Breast epithelium (tissue), 4 donors: ENCODE measurements at places on chromosomes 6 and 20. TPM values are rescaled to one million over a fixed set of nuclear protein-coding genes. Genes with fewer than 3 reads are reported as not detected.
A peak's percentile ranks its signal among the peaks of the same experiment; 100 is the strongest.

GRCh38 chr6:321536-322258, 29.4 kb downstream of the DUSP22 start:
- DNase-seq: no peak

- DNase-seq: no peak
Observed at GRCh38 chr6:85157311-85157710, 292.6 kb upstream of the NT5E start.

The SFT2D1 gene
- total RNA-seq: 52.4 TPM

- no peak for DNase-seq
Observed at GRCh38 chr20:51811042-51811355, 8.7 kb upstream of the SALL4 start.

DNA sequence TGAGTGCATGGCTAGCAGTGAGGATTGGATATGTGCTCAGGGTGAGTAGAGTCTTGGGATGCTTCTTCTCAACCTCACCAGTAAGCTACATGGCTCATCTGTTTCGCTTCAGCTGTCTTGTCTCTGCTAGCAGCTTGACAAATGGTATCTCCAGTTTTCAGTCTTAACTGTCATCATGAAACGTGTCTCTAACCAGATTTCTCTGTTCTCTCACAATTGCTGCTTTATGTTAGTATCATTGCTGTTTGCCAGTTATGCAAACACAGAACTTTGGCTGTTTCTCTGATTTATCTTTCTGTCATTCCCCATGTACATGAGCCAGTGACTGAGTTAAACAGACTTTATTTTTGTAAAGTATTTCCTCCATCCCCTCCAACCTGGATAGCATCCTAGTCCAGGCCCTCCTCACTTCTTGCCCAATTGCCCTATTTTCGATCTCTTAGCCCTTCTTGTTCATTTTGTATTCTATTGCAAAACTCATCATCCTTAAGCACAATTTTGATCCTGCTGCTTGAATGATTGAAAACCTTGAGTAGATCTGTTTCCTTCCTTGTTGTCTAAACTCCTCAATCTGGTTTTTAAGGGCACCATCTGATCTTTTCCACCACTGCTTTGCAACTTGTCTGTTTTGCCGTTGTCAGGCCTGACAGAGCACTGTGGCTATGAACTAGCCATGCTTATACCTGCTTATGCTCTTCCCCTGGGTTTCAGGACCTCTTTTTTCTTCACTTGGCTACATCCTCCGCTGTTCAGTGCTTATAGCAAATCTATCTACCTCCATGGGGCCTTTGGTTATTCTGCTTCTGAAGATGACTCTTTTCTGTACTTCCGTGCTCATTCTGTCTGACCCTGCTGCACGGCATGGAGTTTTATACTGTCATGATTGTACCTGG, 37.7 kb upstream of the ADIG start:
- no peak for DNase-seq

GRCh38 chr6:3419624-3420272, 37.1 kb downstream of the SLC22A23 start:
- no peak for DNase-seq

GRCh38 chr20:17507531-17507930, 23.6 kb downstream of the BFSP1 start:
- DNase-seq: no peak

DNA sequence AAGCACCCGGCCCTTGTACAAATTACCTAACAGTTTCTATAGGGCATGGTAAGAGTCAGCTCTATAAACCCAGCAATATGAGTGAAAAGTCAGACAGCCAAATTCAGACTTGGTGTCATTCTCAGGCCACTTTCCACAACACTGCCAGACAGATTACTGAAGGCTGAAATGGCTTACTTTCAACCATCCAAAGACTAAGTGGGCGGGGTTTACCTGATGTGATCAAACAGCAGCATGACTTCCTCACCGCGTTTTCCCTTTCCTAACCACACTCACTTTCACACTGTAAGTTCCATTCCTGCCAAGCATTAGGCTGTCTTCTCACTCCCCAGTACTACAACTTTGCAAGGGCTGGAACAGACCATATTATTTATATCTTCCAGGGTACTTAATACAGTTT, 85.9 kb downstream of the SMLR1 start:
- DNase-seq: no peak

DNA sequence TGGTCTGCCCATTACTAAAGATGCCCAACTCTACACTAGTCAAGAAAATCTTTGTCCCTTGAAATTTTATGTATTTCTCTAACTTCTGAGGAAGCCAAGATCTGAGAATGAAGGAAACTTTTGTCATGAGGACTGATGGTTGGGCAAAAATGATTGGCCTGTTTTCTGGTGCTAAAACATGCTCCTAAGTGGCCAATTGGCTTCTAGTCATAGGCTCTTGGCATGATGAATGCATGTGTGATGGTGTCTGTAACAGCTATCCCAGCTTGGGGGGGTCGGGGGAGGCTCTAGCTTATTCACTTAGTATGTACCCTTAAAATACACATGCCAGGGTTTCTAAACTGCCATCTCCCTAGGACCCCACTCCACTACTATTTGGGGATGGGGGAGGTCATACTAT, 228.6 kb downstream of the ZNF217 start:
- no peak for DNase-seq

The ESR1 gene
- 74.5 TPM for total RNA-seq

- no peak for DNase-seq
Observed at GRCh38 chr20:58202044-58202443, 26.4 kb downstream of the ANKRD60 start.

The GJA1 gene
- total RNA-seq: 90.1 TPM

The ZNF311 gene
- 3.7 TPM for total RNA-seq

GRCh38 chr6:109076377-109076776, 18.3 kb downstream of the SESN1 start:
- DNase-seq: no peak

The FAM110A gene
- 8.2 TPM for total RNA-seq

- no peak for DNase-seq
Observed at GRCh38 chr6:38476888-38477287, 162.8 kb downstream of the BTBD9 start.

DNA sequence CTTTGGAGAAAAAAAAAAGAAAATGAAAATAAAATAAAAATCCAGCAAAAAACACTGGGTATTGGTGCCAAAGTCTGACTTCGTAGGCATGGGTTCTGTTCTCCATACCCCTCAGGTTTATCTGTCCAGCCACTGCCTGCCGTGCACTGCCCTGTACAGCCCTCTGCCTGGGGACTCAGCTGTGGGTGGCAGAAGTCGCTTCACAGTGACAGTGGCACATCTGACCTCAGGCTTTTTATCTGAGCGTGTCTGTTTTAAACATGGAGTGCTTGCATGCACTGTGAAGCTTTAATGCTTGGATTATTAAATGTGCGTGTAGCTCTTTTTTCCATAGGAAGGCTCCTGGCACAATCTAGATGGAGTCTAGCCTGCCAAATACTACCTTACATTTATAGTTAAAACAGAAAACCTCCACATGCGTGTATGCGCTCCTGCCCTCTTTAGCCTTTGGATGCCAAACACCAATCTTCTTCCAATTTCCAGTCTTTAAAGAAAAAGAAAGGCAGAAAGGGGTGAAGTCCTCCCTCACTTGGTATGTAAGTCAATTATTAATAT, 375.5 kb downstream of the UTRN start:
- DNase-seq: no peak

GRCh38 chr20:19964289-19965265, 52.6 kb upstream of the NAA20 start:
- DNase-seq: peak; percentile 59

DNA sequence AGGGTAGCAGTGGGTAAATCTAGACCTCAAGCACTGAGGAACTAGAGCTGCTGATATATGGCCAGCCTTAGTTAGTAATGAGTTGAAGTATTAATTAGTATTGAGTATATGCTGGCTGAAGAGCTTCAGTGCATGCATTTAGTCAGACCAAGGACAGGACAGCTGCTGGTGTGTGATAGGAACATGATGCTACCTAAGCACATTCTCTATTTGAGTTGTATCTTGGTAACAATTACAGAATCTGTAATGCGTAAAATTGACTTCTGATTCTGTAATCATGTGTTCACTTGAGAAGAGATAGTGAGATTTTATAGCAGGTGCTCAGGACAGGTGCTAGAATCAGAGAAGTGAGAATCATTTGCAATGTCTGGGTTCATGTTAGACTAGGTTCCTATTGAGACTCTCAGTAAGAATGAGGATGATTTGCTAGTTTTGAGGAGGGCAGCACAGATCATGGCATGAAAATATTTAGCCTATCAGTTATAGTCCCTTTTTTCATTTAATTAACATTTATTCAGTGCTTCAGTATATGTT, 369.4 kb upstream of the HS3ST5 start:
- no peak for DNase-seq

DNA sequence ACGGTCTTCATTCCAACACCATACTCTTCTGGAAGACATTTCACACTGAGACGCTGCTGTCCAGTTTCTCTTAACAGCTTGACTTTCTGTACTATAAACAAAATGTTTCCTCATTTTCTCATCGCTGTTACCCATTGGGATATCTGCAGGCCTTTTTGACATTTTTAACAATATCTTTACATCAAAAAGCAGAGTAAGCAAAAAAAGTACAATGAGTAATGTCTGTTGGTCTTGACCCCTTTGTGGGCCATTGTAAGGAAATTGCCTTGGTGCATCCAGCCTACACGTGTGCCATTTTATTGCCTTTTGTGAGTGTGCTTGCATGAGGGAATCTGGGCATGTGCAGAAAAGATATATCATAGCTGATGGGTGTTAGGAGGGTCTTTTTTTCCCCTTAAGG, 129.1 kb upstream of the MANEA start:
- DNase-seq: no peak

The PRSS16 gene
- total RNA-seq: 12.8 TPM

The SAMD5 gene
- 8.8 TPM for total RNA-seq
